ENCODE measurements at places on chromosomes 1 and 21.

DNA sequence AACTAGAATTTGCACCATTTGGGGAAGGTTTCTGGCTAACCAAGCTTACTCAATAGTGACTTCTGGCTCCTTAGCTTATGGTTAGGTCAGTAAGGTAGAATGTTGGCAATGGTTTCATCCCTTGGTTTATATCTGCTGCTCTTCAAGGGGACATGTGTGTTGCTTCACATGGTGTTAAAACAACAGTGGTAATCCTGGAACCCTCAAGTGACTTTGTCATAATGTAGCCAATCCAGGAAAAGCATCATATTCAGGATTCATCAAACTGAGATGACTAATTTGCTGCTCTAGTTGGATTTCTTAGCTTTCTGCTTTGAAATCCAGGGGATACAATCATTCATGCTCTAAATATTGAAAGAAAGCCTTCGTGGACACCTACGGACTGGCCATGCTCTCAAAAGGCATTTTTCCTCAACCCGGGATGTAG, 108.7 kb downstream of the RGL1 start:
- no peak for DNase-seq

DNA sequence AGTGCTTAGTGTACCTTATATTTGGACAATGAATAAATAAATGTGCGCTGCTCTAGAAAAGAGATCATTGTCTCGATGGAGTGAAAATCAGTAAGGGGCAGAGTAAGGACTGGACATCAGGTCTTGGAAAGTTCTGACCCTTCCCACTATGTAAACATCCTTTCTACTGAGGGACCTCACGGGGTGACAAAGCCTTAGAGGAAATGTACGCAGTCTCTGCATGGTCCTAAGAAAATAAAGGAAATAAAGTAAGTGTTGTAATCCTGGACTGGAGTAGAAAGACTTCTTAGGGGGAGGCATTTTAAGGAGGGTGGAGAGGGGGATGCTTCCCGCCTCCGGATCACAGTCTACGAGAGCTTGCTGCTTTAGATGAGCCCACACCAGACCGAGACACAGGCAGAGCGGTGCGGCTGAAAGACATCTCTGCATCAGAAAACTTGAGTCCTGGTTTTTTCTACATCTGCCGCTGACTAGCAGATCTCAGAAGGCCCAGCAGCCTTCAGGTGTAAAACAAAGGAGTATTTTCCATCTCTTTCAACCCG, 22.3 kb upstream of the GPR137B start:
- DNase-seq, result no peak

GRCh38 chr1:37724575-37724974, 32.3 kb downstream of the CDCA8 start:
- DNase-seq, result no peak

DNA sequence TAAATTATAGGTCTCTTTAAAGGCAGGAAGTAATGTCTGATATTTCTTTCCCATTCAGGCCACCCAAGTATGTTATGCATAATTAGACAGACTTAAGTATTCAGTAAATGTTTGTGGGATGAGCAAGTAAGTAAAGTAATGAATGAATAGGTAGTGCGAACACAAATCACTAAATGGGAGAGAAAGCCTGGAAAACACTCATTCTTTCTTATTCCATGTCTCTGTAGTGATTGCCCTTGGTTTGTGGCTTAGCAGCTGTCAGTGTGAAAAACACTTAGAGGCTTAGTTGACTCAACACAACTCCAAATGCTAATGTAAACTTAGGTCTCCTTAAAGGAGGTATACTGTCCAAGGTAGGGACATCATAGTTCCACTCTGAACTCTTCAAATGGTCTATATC, 182.5 kb downstream of the ZC3H11B start:
- peak; percentile 31 for DNase-seq

- DNase-seq, result no peak
Observed at GRCh38 chr1:63836374-63836773, 62.6 kb downstream of the ROR1 start.

DNA sequence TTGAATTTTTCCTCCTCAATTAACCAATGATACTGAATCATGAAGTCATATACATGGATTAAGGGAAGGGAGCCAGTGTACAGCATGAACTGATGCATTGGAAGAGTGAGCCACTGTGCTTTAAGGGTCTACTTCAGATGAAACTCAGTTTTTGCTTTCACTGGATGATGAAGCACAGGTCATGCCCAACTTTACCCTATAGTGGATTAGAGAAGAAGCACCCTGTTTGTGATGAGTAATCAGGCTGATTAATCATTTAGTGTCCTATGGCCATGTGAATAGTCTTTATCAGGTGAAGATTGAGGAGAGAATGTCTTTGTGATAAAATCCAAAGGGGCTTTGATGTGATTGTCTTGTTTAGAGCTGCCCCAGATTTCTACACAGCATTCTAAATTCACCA, 24.7 kb upstream of the LAMC1 start:
- no peak for DNase-seq

GRCh38 chr1:65167586-65168242, 19.7 kb downstream of the AK4 start:
- DNase-seq, result no peak

- no peak for DNase-seq
Observed at GRCh38 chr1:111723871-111724270, 15.3 kb downstream of the INKA2 start.

DNA sequence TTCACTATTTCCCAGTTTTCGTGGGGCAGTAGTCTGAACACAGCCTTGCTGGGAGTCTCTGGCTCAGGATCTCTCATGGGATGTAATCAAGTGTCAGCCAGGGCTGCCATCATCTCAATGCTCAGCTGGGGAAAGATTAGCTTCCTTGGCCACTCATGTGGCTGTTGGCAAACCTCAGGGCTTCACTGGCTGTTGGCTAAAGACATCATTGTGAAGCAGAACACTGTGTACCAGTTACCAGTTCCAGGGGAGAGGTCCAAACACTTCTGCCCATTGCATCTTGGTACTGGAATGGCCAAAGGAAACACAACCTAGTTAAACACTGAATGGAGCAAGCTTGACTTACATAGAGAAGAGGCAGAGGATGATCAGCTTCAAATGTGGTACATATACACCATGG, 33.7 kb downstream of the AADACL4 start:
- DNase-seq, result no peak

GRCh38 chr1:150981177-150981804, 801 bp upstream of the ANXA9 start:
- no peak for DNase-seq

GRCh38 chr1:220250681-220251080, 21.6 kb downstream of the RAB3GAP2 start:
- DNase-seq, result no peak

GRCh38 chr1:97252925-97253324, 531.3 kb downstream of the PTBP2 start:
- no peak for DNase-seq

GRCh38 chr1:2335721-2336455, 55.5 kb downstream of the MORN1 start:
- no peak for DNase-seq

GRCh38 chr1:208525417-208525816, 281.2 kb upstream of the PLXNA2 start:
- DNase-seq, result no peak

- DNase-seq, result no peak
Observed at GRCh38 chr1:109919303-109919702, 8.7 kb downstream of the CSF1 start.

DNA sequence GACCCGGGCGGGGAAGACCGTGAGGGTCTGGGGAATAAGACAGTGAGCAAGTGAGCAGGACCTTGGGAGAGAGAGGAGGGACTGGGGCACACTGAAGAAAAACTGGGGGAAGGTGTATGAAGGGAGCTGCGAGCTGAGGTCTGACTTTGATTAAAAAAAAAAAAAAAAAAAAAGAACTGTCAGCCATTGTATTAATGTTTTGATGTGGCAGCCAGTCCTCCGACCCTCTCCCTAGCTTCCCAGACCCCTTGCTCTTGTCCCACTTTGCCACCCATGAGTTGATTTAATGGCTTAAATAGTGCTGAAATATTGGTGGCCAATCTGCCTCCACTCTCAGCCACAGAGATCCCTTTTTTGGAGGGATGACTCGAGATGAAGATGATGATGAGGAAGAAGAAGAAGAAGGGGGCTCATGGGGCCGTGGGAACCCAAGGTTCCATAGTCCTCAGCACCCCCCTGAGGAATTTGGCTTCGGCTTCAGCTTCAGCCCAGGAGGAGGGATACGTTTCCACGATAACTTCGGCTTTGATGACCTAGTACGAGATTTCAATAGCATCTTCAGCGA, 652 bp downstream of the HAX1 start:
- DNase-seq, result no peak

- no peak for DNase-seq
Observed at GRCh38 chr1:36722871-36723270, 240.2 kb upstream of the CSF3R start.

GRCh38 chr21:31557421-31558188, 101.9 kb upstream of the SOD1 start:
- DNase-seq, result no peak

GRCh38 chr1:91529856-91530255, 29.2 kb downstream of the CDC7 start:
- DNase-seq, result no peak

GRCh38 chr1:19563324-19564097, 78.2 kb upstream of the CAPZB start:
- DNase-seq, result no peak
